Keratinocyte (primary cell): ENCODE measurements at places on chromosomes 5 and 9.

GRCh38 chr9:69171049-69171448 lies 3.0 kb upstream of the TJP2 start:
- DNase-seq = peak; percentile 82

- DNase-seq = no peak
Measured at GRCh38 chr5:141815796-141816180, 62.4 kb downstream of the PCDH1 start.

DNA sequence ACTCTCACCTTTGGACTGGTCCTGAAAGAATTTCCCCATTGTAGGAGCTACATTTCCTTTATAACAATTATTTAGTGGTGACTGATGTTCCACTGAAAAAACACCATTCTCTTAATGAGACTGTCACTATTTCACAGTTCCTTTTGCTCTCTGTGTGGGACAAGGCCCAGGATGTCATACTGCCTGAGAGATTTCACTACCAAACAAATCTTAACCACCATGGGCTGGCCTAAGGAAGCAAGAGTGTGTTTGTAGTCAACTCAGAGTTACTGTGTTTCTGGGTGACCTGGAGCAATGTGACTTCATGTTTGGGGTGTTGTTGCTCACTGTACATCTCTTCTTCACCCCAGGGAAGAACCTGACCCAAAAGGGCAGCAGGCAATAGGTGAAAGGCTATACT lies 50.1 kb upstream of the ZNF608 start:
- no peak for DNase-seq

- DNase-seq = no peak
Measured at GRCh38 chr5:131952301-131952857, 6.9 kb upstream of the MEIKIN start.

DNA sequence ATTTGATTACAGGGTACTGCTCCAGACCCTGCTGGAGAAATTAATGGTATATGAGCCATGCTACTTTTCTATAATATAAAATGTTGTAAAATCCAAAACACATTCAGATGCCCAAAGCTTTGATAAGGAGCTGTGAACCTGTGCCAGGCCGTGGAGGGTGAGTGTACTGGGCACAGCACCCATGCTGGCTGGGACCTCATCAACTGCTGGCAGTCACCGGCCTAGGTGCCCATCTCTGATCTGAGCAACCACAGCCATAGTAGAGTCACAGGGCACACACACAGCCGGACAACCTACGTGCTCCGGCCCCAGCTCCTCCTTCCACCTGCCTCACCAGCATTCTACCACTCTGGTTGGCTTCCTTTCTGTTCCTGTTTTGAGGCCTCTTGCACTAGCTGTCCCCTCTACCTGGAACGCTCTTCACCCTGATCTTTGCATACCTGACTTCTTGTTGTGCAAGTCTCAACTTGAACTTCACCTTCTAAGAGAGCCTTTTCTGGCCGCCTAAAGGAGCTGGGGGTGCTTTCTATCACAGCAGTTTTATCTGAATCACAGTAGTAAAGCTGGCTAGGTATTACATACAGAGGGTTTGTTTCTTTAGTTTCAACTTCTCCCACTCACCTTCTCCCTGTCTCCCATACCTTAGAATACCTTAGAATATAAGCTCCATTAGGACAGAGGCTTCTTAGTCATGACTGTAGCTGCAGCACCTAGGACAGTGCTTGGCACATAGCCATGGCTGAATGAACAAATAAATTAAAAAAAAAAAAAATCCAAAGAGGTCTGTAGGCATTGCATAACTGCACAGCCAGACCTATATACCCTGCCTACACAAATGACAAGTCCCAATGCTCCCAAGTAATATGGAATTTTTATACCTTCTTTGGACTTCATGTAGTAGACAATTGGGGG lies 51.7 kb downstream of the MED27 start:
- DNase-seq = peak; percentile 63

DNA sequence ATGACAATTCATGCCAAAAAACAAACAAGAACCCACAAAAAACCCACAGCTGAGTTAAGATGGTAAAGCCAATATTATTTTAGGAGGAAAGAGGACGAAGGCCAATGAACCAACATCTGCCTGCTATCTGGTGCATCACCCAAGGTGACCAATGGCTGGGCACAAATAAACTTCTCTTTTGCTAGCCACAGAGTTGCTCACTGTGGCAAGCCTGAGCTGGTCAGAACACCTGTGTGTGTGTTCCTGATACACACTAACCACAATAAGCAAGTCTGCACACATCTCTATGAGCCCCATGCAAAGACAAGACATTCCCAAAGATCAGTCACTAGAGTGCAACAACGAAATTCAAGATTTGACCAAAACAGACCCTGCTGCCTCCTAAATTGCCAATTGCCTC lies 63.1 kb downstream of the RNF38 start:
- peak; percentile 99 for DNase-seq

GRCh38 chr5:97142521-97143254 lies at the start of gene LIX1:
LIX1 (minus strand) TSS chr5:97142611; CDS start chr5:97142576, 35 bp downstream.
- no peak for DNase-seq
